ENCODE measurements at places on chromosomes 6 and 20.

DNA sequence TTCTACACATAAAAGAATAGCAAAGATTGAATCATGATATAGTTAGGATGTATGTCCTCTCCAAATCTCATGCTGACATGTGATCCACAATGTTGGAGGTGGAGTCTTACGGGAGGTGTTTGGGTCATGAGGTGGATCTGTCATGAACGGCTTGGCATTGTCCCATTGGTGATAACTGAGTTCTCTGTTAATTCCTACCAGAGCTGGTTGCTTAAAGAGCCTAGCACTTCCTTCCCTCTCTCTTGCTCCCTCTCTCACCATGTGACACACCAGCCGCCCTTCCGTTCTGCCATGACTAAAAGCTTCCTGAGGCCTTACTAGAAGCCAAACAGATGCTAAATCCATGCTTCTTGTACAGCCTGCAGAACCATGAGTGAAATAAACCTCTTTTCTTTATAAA lies 8.3 kb downstream of the TNFRSF21 start:
- no peak for DNase-seq

GRCh38 chr6:137709424-137710236 lies 157.4 kb upstream of the TNFAIP3 start:
- no peak for DNase-seq

DNA sequence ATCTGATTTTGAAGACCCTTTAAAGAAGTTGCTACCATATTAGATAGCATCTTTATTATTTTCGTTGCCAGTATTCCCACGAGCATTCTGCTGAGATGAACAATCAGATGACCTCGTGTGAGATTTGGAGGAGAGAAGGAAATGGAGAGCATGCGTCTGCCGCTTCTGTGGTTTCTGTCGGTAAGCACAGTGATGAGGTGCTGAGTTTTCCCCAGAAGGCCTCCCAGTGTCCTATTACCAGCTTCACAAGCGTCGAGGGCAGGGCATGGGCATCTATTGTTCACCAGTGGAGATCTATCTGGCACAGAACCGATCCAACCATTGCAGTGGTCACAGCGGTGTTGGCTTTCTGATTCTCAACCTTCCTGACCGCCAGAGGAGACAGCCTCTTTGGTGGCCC lies 29.4 kb downstream of the TRAF3IP2 start:
- no peak for DNase-seq

- no peak for DNase-seq
Observed at GRCh38 chr6:116046737-116047136, 14.0 kb downstream of the FRK start.

GRCh38 chr6:452301-453067 lies 60.9 kb downstream of the IRF4 start:
- DNase-seq = no peak

GRCh38 chr20:48409055-48409615 lies 418.7 kb downstream of the PREX1 start:
- DNase-seq = no peak

- no peak for DNase-seq
Observed at GRCh38 chr6:2899596-2899995, 3.5 kb downstream of the SERPINB9 start.

- no peak for DNase-seq
Observed at GRCh38 chr6:92377137-92377536, 1042.2 kb downstream of the EPHA7 start.

- DNase-seq = no peak
Observed at GRCh38 chr20:1885254-1885653, 10.0 kb upstream of the SIRPA start.

GRCh38 chr20:4956200-4956810 lies 45.0 kb downstream of the SLC23A2 start:
- no peak for DNase-seq

GRCh38 chr20:16777126-16777525 lies 29.0 kb downstream of the OTOR start:
- DNase-seq = no peak

GRCh38 chr6:3304500-3305215 lies 45.9 kb downstream of the PSMG4 start:
- DNase-seq = no peak

DNA sequence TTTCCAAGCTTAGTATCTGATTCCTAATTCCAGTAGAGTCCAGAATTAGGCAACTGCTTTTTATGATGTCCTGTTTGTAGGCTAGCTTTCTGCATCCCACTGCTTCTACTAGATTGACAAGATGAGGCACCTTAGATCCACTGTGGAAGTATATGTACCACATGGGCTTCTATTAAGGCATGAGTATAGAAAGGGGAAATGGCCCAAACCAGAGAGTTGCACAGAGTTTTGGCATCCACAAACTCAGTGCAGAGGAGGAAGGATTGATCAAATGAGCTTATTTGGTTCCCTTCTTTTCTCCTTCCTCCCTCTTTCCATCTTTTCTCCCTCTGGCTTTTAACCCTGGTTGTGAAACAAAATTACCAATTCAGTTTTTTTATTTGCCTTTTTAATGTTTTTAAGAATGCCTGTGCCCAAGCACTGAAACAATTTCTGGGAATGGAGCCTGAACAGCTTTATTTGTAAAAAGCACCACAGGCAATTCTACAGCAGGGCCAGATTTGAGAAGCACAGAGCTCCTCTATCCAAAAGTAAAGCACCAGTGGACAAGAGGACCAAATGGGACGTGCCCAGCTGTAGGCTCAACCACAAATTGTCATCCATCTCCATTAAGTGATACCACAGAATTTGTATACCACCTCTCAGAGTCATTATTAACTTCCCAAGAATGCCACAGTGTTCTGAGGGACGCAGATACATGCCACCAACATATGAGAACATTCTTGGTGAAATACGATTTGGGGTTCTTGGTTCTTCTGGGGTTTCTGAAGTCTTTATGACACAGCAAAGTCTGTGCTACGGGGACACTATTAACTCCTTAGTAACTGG lies 969.1 kb downstream of the KIF16B start:
- no peak for DNase-seq

Data from vagina (tissue), 2 donors.